Stimulated activated CD4-positive, alpha-beta T cell treated with anti-CD3 and anti-CD28 coated beads, Interleukin-1b, Interleukin-23, amount 100 ng/mL, for 24 hours (primary cell): ENCODE measurements at places on chromosomes 7 and 10.

GRCh38 chr7:1664711-1665548 is 5.1 kb upstream of the ELFN1 start:
- no peak for DNase-seq

GRCh38 chr7:67671006-67671548 is 674.4 kb downstream of the TYW1 start:
- DNase-seq, result no peak

DNA sequence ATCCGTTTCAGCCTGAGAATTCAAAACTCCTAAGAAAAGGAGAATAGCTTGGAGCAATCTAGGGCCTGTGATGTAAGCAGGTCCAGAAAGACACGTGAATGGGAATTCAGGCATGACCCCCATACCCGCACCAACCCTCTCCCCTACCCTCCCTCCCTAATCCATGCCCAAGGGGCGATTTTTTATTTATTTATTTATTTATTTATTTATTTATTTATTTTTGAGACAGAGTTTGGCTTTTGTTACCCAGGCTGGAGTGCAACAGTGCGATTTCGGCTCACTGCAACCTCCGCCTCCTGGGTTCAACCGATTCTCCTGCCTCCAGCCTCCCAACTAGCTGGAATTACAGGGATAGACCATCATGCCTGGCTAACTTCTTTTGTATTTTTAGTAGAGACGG is 16.6 kb upstream of the EIF4H start:
- no peak for DNase-seq

- no peak for DNase-seq
Measured at GRCh38 chr10:44477046-44477425, 92.1 kb upstream of the CXCL12 start.

- DNase-seq, result no peak
Measured at GRCh38 chr10:48690791-48691660, 6.4 kb downstream of the WDFY4 start.
